ENCODE measurements at places on chromosomes 7 and 10.
A peak's percentile ranks its signal among the peaks of the same experiment; 100 is the strongest.

- no peak for DNase-seq
Measured at GRCh38 chr7:114293289-114294012, 121.2 kb upstream of the FOXP2 start.

- peak; percentile 45 for DNase-seq
Measured at GRCh38 chr7:38630720-38631673, at the start of gene AMPH. Gene AMPH, minus strand, starts transcription at chr7:38631373. Its CDS starts 22 bp downstream, at chr7:38631351.

DNA sequence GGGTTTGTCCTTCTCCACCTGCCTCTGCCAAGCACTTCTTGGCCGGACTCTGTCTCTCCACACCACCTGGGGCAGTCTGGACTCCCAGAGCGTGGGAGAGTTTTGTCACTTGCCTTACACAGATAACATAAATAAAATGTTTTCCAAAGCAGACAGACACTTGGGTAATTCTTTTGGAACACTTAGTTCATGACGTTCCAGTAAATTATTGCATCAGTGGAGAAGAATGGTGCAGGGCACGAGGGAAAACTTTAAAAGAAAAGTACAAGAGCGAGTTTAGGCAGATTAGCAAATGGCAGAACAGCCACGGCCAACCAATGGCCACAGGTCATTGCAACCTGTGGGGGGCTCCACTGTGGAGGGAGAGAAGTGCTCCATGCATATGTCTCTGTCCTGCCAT, 170.6 kb upstream of the GRB10 start:
- no peak for DNase-seq

DNA sequence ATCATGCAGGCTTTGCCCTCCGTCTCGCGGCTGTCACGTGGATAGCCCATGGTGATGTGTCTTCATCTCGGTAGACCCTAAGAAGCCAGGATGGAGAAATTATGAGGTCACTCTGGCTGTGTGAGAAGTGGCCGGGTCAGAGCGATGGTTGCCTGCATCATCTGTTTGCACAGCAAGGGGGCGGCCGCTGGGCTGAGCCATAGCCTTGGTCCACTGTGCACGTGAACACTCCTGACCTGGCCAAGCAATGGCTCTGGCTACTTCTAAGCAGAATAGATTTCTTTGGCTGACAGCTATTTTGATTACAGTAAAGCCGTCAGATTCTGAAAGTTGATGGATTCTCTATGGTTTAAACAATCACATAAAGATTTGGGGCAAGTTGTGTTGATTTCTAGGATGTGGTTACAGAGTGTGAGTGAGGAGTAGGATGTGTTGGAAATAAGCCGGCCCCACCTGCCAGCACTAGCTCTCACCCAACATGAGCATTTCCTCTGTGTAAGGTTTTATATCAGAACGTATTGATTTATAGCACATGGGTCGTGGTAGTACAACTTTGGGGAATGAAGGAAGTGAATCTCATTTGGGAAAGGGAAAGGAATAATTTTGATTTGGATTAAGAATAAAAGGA, 214.4 kb upstream of the GPR26 start:
- no peak for DNase-seq

DNA sequence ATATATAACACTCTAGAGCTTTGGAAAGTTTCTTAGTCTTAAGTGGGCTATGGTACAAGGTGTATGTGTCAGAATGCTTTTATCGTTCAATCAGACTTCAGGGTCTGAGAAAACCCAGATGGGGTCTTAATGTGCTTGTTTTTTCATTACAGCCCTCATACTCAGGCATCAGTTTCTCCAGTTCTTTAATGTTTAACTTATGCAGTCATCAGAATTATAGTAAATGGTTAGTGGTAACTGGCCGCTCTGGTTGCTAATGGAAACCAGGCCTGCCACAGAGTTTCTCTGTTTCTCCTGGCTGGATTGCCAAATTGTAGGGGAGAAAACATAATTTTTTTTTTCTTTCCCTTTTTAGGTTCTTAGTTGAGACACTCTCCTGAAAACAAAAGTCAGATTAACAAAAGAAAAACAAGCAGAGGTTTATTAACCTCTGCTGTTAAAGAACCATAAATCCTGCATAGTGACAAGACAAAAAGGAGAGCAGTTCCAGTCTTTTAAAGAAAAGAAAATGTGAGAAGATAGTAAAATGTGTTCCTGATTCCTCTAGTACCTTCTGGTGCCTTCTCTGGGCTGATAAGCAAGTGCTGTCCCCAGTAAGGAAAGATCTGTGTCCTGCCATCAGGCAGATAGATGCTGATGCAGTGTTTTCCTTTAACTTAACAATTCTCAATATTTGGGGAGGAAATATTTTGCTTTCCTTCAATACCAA, 21.5 kb upstream of the GHITM start:
- no peak for DNase-seq

GRCh38 chr10:86373828-86374227, 7.2 kb upstream of the GRID1 start:
- DNase-seq, result no peak

GRCh38 chr10:124123156-124123555, 29.8 kb upstream of the CHST15 start:
- no peak for DNase-seq

DNA sequence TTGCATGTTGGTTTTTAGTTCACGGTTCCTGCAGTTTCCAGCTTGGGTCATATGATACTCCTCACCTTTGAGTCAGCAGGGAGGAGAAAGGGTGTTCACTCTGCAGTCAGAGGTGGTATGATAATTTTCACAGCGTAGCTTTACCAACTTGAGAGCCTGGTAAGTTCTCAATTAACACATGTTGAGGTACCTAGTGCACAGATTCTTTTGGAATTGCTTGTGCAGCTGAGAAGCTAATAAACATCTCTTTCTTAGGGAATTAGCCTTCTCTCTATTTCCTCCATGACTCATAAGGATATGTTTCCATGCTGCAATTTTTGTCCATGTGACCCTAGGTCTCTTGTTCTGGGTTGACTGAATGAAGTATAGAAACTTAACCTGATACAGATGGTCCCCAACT, 166.6 kb downstream of the KIF20B start:
- no peak for DNase-seq
